ENCODE measurements at places on chromosomes 7 and 10.
A peak's percentile ranks its signal among the peaks of the same experiment; 100 is the strongest.

GRCh38 chr10:72261784-72262404 is 11.8 kb upstream of the DDIT4 start:
- no peak for DNase-seq

GRCh38 chr7:76296743-76297740 is 5.4 kb upstream of the HSPB1 start:
- peak; percentile 84 for DNase-seq

GRCh38 chr10:48419714-48420113 is 113.2 kb downstream of the MAPK8 start:
- DNase-seq, result no peak

GRCh38 chr10:33241351-33241750 is 93.1 kb downstream of the NRP1 start:
- DNase-seq, result peak; percentile 63

- DNase-seq, result no peak
Observed at GRCh38 chr7:10874666-10875065, 99.0 kb upstream of the PHF14 start.
